ENCODE measurements at places on chromosomes 6 and 20.

DNA sequence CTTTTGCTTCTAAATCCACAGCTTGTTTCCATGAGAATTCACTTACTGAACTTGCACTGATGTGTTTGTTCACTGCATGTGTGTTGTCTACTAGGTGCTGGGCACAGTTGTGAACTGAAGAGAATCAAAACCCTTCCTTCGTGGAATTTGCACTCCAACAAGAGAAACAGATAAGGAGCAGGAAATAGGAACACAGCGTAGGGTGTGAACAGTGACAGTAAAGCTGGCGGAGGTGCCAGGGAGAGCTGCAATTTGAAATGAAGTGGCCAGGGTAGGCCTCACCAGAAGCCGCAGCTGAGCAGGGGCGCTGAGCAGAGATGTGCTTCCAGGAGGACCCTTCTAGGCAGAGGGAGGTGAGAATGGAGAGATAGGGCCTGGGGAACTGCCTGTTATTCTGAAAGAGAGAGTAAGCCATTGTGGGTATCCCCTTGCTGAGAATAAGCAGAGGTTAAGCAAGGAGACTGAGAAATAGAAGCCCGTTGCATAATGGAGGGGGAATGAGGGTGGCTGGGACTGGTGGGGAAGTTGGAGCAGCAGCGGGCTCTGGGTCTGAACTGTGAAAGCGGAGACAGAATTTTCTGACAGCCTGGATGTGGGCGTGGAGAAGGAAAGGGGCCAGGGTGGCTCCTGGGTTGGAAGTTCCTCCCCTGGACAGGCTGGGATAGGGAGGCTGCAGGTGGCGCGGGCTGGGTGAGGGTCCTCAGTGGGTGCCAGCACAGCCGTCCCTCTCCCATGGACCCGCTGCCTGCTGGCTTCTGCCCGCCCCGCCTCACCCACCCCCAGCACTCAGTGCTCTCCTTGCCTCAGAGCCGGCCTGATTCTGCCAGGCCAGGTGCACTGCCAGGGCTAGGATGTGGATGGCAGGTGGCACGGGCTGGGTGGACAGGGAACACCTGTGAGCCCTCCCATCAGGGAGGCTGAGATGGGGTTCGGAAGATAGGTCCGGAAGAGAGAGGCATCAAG lies 114.7 kb upstream of the AFDN start:
- no peak for DNase-seq

DNA sequence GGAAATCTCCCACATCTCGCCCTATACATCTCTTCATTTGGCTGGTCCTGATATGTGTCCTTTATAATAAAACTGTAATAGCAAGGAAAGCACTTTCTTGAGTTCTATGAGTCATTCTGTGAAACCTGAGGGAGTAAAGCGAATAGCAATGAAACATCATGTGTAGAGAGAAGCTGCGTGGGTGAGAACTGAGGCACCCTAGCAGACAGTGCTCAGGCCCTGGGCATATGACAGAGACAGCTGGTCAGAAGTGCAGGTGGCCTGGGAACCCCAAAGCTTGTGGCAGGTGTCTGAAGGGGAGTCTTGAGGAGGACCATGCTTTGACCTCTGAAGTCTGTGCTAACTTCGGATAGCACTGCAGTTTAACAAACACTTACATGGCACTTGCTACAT lies 1.3 kb upstream of the BLOC1S5 start:
- DNase-seq: no peak

DNA sequence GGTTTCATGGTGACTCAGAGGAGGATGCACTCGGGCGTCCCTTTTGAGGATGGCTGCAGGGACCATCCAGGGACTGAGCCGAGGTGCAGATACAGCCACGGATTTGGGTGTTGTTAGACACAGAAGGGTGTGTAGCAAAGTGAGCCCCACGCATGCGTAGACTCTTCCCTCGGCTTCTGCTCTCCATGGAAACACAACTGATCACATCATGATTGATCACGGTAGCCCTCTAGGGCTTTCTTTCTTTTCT lies 606 bp upstream of the ULBP1 start:
- peak; percentile 53 for DNase-seq

DNA sequence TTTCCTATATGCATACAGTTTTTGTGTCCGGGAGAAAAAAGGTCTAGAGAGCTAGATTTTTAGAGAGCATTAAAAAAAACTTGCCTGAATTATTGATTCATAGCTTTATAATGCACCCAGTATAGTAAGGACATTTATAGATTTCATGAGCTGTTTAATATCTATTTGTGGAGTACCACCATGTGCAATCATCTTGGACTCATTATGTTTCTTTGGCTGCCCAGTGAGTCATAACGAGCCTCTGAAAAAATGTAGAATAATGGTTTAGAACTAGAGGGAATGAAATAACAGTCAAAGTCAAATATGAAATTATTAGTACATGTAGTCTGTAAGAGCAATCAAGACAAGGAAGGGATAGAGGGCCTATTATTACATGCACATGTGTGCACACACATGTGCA lies 350.0 kb downstream of the CD83 start:
- DNase-seq: no peak

DNA sequence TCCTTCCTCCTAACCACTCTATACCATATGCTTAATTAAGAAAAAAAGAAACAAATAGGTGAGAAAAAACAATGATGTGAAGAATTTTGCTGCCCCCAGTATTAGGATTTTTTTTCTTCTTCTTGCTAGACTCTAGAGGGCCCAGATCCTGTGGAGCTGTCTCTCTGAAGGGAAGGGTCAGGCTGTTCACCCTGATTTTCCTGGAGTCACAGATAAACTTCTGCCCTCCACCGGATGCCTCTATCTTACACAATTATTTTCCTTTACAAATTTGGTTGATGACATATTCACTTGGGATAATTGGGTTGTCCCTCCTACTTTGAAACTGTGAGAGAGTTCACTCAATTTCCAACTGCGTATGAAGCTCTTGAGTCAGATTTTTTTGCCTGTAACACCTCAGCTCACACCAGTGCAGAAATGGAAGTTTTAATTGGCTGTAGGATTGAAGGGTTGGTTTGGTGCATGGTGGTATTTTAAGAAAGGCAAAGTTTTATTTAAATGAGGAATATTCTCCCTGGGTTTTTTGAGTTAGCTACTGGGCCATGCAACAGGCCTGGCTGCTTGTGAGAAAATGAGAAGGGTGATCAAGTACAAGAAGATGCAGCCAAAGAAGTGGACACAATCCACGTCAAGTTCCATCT lies 73.7 kb upstream of the ESR1 start:
- DNase-seq: no peak

- no peak for DNase-seq
These were observed 133.2 kb downstream of the PHACTR1 start for GRCh38 chr6:12849809-12850198.
